ENCODE measurements at places on chromosomes 6 and 20. TPM values are rescaled to one million over a fixed set of nuclear protein-coding genes. Genes with fewer than 3 reads are reported as not detected.

GRCh38 chr6:153465050-153465449, 334.0 kb upstream of the RGS17 start:
- no peak for DNase-seq

- peak; percentile 78 for DNase-seq
Measured at GRCh38 chr6:84652356-84653026, 111.9 kb downstream of the TBX18 start.

GRCh38 chr6:13068586-13069210, 259.6 kb downstream of the TBC1D7 start:
- no peak for DNase-seq

DNA sequence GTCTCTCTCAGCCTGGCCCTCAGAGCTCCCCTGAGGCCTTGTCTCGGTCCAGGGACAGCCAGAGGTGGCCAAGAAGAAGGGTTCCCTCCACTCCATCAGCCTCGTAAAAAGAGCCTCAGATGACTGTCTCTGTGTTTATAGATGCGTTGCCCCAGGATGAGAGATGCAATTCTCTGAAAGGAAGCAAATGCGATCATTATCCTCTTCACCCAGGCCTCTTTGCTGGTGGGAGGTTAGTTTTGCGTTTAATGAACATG, 90.4 kb downstream of the YTHDF1 start:
- DNase-seq: no peak

DNA sequence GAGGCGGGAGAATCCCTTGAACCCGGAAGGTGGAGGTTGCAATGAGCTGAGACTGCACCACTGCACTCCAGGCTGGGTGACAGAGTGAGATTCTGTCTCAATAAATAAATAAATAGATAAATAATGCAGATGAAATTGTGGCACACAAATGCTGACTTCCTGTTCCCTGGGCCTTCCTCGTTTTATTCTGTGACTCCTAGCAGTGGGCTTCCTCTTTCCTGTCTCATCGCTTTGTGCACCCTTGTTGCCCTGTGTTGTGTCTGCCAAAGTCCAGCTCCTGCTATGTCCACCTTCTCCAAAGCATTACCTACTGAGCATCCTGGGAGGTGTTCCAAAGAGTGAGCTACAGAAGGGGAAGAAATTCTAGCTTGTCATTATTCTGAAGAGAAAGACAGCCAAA, 100.2 kb upstream of the TIAM2 start:
- DNase-seq: no peak

GRCh38 chr20:62638679-62639406, 3.5 kb upstream of the SLCO4A1 start:
- DNase-seq: no peak

GRCh38 chr6:45185403-45186251, 142.5 kb upstream of the RUNX2 start:
- no peak for DNase-seq

The ZNF318 gene
- total RNA-seq: 2.1 TPM

DNA sequence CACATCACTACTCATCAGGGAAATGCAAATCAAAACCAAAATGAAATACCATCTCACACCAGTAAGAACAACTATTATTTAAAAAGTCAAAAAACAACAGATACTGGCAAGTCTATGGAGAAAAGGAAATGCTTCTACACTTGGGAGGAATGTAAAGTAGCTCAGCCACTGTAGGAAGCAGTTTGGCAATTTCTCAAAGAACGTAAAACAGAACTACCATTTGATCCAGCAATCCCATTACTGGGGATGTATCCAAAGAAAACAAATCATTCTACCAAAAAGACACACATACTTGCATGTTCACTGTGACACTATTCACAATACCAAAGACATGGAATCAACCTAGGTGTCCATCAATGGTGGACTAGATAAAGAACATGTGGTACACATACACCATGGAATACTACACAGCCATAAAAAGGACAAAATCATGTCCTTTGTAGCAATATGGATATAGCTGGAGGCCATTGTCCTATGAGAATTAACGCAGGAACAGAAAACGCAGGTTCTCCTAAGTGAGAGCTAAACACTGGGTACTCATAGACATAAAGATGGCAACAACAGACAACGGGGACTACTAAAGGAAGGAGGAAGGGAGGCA, 260.4 kb downstream of the RNGTT start:
- no peak for DNase-seq

The SLC22A3 gene
- 8.6 TPM for total RNA-seq

GRCh38 chr20:16069389-16070010, 503.7 kb downstream of the KIF16B start:
- DNase-seq: no peak

- no peak for DNase-seq
Measured at GRCh38 chr20:64077876-64078551, 1.3 kb downstream of the RGS19 start.

- no peak for DNase-seq
Measured at GRCh38 chr20:46394872-46395760, 11.3 kb downstream of the ELMO2 start.

- DNase-seq: no peak
Measured at GRCh38 chr20:603116-603640, 6.9 kb downstream of the TCF15 start.

DNA sequence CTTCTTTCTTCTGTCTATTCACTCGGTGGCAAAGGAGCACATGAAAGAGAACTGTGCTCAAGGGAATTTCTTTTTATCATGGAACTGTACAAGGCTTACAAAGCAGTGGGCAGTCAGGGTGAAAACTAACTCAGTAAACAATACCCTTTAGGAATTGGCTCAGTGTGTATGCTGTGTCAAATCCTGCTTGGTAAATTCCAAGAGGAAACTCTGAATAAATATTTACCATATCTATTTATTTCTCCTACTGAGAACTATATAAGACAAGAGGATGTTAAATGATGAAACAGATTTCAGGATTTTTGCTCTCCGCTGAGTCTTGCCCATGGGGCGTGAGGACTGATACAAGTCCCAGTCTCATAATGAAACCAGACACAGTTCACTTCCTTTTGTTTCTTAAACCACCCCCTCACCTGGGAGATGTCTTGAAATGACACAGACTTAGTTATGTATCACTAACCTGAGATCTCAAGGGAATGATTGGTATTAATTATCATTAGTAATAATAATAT, 188.8 kb downstream of the BACH2 start:
- peak; percentile 83 for DNase-seq

GRCh38 chr20:24381886-24382285, 87.5 kb upstream of the SYNDIG1 start:
- no peak for DNase-seq

DNA sequence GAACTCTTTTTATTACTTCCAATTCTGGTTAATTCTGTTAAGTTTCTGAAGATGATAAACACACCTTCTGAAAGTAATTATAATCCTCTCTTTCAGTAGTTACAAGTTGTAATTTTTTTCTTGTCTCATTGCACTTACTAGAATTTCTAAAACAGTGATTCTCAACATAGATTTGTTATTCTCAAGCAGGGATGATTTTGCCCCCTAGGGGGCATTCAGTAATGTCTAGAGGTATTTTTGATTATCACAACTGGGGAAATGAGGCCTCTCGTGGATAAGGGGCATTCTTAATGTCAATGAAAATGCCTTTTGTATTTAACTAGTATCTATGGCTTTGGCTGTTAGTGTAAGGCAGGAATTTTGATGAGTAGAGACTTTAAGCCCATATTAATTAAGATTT, 39.4 kb upstream of the MAFB start:
- no peak for DNase-seq

GRCh38 chr20:37295001-37295400, 5.5 kb downstream of the MANBAL start:
- DNase-seq: peak; percentile 100

The OSTM1 gene
- 142 TPM for total RNA-seq

DNA sequence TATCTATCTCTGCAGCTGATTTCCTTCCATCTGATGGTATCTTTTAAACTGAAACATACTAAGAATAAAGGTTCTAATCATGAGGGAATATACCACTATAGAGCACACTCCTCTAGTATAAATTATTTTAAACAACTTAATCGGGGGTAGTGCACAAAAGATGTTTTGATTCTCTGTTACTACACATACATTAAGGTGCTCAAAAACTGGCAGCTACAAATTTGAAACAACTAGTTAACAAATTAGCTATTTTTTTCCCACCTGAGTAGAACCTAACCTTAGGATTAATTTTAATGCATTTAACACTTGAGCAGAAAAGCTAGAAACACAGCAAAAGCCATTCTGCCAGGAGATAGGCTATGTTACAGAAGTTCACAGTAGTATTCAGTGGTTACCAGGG, 23.0 kb downstream of the CCNC start:
- DNase-seq: no peak

The IRAK1BP1 gene
- total RNA-seq: 3.2 TPM

DNA sequence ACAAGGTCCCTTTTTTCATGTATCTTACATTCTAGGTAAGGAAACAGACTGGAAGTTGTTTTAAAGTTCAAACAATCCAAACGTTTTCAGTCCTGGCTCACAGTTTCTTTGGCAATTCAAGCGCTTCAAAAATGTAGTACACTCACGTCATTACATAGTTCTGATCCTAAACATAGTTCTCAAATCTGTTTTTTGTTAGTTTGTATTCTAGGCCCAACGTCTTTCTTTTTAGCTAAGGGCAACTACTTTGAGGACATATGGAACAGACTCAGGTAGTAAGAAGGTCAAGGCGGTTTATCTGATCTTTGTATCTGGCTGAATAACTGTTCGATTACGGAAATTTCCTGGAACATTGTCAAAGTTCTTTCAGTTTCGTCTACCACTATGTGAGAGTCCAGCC, 36.9 kb upstream of the PLCB4 start:
- DNase-seq: no peak

DNA sequence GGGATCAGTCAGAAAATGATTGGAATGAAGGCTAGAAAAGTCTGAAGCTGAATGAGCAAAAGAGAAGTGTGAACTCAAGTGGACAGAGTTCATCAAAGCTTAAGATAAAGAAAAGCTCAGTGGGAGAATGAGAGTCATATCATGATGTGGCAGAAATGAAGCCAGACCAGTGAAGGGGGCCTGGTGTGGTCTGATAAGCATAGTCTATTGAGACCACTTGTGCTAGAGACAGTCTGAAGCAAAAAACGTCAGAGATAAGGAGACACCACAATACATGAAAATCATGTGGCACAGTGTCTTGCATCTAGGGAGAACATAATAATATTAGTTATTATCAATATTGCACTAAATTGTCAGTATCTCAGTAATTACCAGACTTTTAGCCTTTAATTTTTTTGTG, 601.5 kb downstream of the UTRN start:
- DNase-seq: no peak

The CRIP3 gene
- total RNA-seq: not detected

The HSPA12B gene
- total RNA-seq: not detected

The MAPK14 gene
- total RNA-seq: 44.7 TPM

The TAAR6 gene
- total RNA-seq: not detected

The TAF11 gene
- 26.0 TPM for total RNA-seq

GRCh38 chr6:89927264-89927663, 33.0 kb downstream of the GJA10 start:
- no peak for DNase-seq

DNA sequence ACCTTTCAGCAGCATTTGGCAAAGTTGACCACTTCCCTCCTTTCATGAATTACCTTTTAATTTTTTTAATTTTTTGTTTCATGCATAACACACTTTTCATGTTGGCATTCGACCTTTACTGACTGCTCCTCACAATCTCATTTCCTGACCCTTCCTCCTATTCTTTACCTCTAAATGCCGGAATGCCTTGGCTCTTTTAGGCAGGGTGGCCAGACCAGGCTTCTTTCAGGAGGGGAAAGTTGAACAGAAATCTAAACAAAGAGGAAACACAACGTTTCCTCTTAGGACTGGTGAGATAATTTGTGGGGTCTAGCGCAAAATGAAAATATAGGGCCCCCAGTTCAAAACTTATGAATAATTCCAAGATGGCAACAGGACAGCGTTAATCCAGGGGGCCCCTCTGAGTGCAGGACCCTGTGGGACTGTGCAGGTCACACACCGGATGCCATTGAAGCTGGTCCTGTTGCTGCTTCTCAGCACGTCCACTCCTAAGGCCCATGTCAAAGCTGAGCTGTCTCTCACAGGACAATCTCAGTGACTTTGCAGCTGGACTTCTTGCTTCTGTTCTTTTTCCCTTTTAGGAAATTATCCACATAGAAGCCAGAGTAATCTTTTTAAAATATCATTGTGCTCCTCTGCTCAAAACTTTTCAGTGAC, 313.8 kb downstream of the HDGFL1 start:
- no peak for DNase-seq

The THEMIS gene
- total RNA-seq: not detected

The ENPP5 gene
- 0.26 TPM for total RNA-seq

The TPBG gene
- 120 TPM for total RNA-seq

- DNase-seq: no peak
Measured at GRCh38 chr20:9395971-9396370, 118.4 kb upstream of the LAMP5 start.

- peak; percentile 29 for DNase-seq
Measured at GRCh38 chr20:16241911-16242310, 331.3 kb downstream of the KIF16B start.

The BPIFB1 gene
- total RNA-seq: not detected

The RIMS1 gene
- under 0.01 TPM for total RNA-seq

GRCh38 chr6:3237761-3238662, 10.6 kb upstream of the TUBB2B start:
- DNase-seq: no peak

DNA sequence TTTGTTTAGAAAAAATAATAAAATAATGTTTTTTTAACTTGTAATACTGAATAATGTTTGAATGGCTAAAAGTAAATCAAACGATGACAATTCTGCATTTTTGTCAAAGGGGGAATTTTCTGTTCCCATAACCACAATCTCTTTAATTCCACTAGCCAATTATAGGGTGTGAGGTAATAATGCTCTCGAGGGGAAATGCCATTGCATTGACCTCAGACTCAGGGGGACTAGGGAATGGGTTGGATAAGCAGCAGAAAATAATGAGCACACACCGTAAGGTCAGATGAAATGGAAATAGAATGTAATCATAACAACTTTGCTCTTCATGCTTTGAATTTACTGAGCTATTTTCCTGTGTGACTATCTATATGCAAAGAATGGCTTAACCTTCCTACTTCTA, 584.7 kb downstream of the RFPL4B start:
- DNase-seq: no peak

- DNase-seq: no peak
Measured at GRCh38 chr20:24431279-24432045, 38.0 kb upstream of the SYNDIG1 start.

DNA sequence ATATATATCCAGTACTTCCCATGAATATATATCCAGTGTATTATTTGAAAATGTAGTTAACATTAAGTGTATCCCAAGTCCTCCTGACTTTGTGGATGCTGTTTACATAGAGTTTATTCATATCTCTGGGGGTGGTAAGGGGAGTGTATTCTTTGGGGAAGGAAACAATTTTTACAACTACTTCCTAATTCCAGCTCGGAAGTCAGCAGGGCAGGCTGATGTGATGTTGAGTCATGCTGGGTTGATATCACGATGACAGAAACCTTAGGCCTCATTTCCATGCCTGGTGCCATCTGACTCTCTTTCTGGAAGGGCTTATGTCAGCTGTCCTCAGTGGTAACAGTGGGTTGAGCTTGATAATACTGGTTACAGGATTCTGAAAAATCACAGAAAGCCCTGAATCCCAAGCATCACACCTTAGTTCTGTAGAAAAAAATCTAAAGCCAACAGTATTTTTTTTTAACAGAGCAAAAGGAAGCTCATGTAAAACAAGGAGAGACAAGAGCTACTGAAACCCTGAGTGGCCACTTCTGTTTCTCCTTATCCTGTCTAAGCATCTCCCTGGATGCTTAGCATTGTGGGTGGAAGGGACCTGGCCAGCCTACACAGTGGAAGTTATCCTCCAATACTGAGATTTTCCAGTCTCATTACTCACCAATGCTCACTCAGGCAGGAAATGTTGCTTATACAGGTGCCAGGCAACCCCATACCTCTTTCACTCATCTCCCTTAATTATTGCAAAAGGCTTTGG, 75.2 kb upstream of the IYD start:
- peak; percentile 95 for DNase-seq
